ENCODE measurements at places on chromosomes 7 and 10.
A peak's percentile ranks its signal among the peaks of the same experiment; 100 is the strongest.

- DNase-seq = no peak
Measured at GRCh38 chr7:124956160-124956559, 26.5 kb upstream of the POT1 start.

DNA sequence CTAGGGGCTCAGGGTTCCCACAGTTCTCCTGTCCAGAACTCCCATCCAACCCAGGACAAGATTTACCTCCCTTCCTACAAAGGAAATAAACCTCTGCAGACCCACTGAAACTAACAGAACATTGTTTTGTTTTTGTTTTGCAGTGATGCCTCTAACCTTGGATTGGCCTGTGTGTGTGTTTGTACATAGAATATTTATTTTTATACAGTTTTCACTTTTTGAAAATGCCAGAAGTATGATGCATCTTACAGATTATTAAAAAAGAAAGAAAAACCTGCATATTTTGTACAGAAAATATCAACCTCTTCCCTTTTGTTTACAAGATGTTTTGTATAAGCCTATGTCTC, 94.1 kb upstream of the MACROH2A2 start:
- no peak for DNase-seq

GRCh38 chr7:1858435-1859265, 188.6 kb downstream of the ELFN1 start:
- no peak for DNase-seq

DNA sequence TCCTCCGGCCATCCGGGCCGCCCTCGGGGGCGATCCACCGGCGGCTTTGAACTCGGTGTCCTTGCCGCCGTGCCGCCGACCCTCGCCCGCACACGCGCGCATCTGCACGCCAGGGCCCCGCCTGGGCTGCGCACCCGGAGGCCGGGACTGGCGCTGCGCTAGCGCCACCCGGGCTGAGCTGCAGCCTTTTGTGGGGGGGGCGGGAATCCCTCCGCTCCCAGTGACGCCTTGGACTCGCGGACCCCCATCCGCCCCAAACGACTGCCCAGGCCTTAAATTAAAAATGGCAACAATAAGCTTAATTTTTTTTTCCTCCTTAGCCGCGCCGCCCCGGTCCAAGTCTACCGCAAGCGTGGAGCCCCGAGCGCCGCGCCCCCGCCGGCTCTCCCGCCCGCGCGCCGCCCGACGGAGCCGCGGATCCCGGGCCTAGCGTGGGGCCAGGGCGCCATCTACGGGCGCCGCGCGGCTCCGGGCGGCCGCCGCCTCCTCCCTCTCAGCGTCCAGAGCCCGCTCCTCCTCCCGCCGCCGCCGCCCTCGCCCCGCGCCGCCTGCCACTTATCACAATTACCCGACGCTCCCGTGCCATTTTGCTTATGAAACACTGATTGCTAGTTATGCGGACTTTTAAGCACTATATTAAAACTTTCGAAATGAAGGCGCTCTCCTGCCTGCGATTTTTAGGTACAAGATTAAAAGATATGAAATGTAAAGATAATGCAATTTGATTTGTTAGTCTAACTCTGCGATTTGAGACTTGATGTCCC, 7.5 kb upstream of the EBF3 start:
- peak; percentile 5 for DNase-seq

DNA sequence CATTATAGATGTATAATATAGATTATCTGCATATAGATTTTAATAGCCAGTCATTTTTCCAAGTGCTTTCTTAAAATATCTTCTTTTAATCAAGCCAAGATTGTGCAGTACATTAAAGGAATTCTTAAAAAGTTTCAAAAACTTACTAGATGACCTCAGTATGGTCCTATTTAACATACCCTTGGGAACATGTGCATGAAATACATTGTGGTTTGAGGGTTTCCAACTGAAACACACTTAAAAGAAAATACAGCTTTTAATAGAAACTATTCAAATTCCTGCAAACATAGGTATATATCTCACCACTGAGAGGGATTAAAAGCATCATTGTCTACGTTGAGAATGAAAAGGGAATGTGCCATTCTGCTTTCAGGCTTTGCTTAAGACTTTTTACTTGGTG, 364.9 kb downstream of the SUGCT start:
- DNase-seq = no peak

DNA sequence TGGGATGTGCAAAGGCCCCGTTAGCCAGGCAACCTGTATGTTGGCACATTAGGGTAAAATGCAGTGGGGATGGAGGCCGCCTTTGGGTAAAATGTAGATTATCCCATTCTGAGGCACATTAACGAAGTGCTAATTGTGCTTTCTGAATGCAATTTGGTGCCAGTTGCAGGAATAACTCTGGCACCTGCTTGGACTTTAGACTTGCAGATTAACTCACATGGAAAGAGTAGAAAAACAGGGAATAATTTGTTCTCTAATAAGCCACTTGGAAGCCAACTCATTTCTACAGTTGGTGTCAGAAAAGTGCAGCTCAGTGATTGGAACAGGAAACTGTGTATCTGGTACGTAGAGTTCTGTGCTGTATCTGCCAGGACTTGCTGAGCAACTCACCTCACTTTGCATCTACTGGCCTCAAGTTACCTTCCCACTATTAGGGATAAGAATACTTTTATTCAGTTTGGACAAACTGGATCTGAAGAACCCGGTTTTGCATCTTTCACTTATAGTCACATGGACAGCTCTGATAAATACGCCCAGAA, 377.4 kb upstream of the PODXL start:
- DNase-seq = no peak

- no peak for DNase-seq
Measured at GRCh38 chr7:148104924-148105323, 485.6 kb upstream of the C7orf33 start.

- no peak for DNase-seq
Measured at GRCh38 chr7:101596898-101597297, 32.2 kb downstream of the MYL10 start.

DNA sequence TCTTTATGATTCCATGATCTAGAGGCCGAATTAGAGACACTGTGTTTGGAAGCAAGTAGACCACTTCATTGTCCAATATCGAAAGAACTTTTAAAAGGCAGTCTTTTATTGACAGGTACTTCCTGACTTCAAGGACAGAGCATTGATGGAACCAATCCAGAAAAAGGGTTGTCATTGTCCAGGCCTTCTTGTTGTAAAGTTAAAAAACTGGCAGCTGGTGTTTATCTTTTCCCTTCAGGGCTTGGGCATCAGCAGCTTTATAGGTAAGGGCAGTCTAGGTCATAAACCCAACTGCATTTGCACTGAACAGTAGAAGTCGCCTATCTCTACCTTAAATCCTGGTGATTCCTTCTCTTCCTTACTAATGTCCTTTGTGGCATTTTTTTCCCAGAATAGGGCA, 95.6 kb downstream of the ST7 start:
- no peak for DNase-seq

GRCh38 chr7:23055582-23056178, 41.8 kb upstream of the HYCC1 start:
- peak; percentile 6 for DNase-seq

- no peak for DNase-seq
Measured at GRCh38 chr10:17409170-17409733, 45.1 kb downstream of the ST8SIA6 start.

DNA sequence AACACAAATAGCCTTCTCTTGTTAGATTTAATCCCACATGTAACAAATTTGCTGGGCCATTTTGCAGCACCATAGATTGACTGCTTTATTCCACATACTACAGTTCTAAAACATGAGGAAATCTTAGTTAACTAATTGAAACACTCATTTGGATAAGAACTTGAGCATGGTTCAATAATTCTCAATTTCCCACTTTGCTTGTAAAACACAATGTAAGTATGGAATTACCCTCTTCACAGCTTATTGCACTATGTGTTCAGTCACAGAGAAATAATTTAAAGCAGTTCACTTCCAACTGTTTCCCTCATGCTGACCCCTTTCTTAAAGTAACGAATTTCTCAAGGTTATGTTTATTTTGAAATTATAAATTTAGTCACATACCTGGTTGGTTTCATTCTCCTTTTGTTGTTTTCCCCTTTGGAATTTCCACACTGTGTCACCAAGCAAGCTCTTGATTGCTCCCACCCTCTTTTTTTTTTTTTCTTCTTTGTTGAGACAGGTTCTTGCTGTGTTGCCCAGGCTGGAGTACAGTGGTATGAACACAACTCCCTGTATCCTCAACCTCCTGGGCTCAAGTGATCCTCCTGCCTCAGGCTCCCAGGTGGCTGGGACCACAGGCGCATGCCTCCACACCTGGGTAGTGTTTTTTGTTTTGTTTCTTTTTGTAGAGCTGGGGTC, 425.4 kb downstream of the EXOC4 start:
- DNase-seq = no peak

DNA sequence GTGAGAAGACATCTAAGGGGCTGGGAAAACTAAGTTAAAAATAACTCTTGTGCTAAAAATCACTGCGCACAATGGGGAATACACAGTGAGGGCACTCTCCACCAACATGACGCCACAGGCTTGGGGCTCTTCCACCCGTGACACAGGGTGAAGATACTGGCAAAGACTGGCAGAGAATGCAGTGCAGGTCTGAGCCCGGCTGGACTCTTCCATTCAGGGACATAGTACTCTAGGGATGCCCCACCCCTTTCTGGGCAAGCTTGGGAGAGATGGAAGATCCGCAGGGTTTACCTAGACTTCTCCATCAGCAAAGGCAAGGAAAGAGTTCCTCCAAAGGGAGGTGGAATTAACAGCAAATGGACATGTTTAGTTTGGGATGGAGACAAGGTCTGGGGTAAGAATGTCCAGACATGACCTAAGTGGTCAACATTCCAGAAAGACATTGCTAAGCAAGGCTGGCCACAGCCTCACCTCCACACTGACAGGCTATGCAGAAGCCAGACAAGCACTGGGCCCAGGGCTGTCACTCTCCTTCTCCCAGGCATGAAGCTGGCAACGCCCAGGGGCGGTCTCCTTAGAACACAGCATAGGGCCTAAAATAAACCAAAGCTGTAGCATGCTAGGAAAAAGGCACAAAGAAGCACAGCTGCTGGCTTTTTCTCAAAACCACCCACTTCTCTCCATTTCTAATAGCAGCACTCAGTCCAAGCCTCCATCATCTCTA, 28.1 kb downstream of the XPNPEP1 start:
- DNase-seq = no peak

- no peak for DNase-seq
Measured at GRCh38 chr10:8534096-8534495, 479.6 kb downstream of the GATA3 start.

- DNase-seq = no peak
Measured at GRCh38 chr10:11010582-11010981, 7.1 kb upstream of the CELF2 start.

- DNase-seq = no peak
Measured at GRCh38 chr10:89640241-89640640, 4.8 kb downstream of the PANK1 start.

GRCh38 chr7:91973639-91974038, 33.0 kb downstream of the AKAP9 start:
- no peak for DNase-seq

DNA sequence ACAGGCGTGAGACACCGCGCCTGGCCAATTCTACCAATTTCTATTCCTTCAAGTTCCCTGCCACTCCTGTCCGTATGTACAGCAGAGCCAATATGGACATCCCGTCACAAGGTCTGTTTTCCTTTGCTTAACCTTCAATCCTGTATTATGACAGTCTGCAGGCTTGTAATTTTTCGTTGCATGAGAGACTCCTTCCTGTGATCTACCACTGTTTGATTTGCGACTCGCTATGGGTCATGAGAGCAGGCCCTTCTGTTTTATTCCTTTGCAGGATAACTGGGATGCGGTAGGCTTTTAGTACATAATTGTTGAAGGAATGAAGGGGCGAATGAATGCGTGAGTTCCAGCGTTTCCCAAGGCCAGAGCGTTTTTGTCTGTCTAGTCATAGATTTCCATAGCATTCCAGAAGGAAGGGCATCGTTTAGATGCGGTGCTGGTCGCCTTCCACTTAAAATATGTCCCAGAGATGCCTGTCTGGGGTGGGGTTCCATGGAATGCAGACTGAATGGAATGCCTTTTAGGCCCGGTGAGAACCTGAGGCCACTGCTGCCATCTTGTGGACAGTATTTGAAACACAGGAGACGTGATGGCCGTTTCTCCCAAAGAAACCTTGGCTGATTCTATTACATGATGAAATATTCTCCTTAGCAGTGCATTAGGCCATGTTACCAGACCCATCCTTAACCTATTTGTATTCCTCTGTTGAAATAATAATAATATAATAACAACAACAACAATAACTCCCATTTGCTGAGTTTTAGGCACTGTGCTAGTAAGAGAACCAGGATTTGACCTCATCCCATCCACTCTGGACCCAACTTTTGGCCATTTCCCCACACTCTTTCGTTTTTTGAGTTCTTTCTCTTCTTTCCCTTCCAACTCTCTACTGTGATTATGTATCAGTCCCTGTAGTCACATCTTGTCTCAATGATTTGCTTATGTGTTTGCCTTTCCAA, 193.2 kb downstream of the MYOF start:
- no peak for DNase-seq

- no peak for DNase-seq
Measured at GRCh38 chr10:19828278-19829049, 12.2 kb downstream of the PLXDC2 start.

GRCh38 chr10:44030132-44030531, 354.8 kb downstream of the CXCL12 start:
- no peak for DNase-seq

- DNase-seq = no peak
Measured at GRCh38 chr7:51009716-51010496, 227.2 kb upstream of the GRB10 start.

DNA sequence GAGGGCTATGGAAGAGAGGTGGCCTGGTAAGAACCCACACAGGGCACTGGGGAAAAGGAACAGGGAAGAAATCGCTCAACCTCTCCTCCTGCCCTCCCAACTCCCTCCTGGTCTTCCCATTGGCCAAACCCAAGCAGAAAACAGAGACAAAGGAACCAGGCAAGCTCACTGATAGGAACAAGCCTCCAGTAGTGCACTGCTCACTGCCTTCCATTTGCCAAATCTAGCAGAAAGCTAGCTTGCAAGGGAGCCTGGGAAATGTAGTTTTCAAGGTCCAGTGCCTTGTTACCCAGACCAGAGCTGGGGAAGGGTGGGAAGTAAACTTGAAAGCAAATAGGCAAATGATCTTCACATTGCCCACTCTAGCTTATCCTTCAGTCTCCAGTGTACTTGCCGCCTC, 556.1 kb upstream of the AUTS2 start:
- DNase-seq = no peak

- no peak for DNase-seq
Measured at GRCh38 chr10:132555648-132556575, 18.3 kb downstream of the INPP5A start.

DNA sequence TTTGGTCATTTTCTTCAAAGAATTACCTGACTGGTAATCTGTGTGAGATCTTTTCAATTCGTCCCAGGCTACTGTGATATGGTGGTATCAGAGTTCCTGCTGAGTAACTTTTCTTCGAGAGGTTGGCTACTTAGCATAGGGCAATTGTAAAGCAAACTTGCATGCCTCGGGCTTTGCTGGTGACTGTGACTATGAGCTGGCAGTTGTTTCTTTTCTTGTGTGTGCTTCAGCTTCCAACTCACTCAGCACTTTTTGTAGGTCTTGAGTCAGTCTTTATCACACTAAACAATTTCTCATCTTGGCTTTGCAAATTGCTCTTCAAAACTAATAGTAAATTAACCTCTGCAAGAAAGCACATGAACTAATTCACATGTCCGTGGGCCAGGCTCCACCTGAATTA, 44.3 kb downstream of the PRR15 start:
- no peak for DNase-seq

GRCh38 chr7:142614116-142614515, 135.2 kb upstream of the PRSS1 start:
- no peak for DNase-seq

- DNase-seq = no peak
Measured at GRCh38 chr10:73887294-73888039, 13.1 kb upstream of the CAMK2G start.

- DNase-seq = no peak
Measured at GRCh38 chr7:137877027-137877675, 30.4 kb upstream of the DGKI start.
